ENCODE measurements at places on chromosomes 13 and 19.

DNA sequence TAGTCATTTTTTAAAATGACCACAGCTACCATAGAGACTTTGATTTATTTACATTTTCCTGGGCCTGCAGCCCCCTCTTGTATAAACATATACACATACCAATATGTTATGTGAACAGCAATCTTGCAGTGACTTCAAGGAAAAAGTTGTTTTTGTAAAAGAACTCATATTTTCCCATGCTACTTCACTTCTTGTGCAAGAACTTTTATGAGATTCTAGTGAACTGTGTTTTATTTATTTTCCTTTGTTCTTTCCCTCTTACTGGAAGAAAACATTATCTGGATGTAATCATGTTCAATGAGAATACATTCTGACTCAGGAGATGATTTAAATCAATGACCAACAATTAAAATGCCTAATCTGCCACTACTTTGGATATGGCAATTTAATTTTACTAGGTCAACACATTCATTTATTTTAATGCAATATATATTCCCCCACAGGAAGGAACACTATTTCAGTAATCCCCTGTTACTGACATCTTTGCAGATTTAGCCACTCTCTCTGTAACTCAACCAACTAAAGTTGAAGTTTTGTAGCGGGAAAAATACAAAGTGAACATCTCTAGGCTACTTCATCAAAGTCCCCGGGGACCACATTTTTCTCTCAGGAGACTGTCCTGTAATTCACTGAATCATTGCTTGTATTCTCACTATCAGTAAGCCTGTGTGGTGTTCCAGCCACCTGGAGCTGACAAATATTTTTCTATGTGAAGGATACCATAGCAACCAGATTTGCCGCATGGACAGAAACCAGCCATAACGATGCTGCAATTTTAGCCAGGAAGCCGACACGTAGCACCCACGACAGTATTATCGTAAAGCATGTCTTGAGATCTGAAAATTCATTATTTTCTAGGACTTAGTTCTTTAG is 90.5 kb downstream of the STARD13 start:
- no peak for DNase-seq

DNA sequence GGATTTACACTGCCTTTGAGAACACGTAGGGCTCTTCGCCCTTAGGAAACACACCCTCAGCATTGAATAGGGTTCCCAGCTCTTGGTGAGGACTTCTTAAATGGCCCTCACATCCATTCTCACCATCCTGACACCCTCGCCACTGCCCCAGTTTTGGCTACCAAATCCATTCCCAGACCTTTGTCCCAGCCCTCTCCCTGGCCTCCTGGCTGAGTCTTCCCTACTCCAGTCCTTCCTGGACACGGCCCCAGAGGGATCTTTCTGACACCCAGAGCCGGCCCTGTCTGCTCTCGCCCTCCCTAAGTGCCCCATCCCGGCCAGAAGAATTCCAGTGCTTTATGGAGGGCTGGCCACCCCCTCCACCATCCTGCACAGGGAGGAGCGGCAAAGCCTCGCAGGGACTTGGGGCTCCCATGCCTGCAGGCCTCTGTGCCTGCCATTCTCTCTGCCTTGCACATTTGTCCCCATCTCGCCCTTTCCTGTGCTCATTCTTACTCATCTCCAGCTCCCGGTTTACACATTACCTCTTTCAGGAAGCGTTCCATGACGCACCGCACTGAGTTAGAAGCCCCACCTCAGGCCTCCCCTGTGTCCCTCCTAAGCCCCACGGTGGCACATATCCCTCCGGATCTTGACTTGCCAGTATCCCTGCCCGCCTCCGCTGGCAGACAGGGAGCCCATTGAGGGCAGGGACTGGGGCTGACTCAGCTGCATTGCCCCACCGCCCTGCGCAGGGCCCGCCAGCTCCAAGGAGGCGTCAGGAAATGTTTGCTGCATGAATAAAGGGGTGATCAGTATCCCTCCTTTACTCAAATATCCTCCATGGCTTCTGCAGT is 11.0 kb upstream of the KLK14 start:
- no peak for DNase-seq

DNA sequence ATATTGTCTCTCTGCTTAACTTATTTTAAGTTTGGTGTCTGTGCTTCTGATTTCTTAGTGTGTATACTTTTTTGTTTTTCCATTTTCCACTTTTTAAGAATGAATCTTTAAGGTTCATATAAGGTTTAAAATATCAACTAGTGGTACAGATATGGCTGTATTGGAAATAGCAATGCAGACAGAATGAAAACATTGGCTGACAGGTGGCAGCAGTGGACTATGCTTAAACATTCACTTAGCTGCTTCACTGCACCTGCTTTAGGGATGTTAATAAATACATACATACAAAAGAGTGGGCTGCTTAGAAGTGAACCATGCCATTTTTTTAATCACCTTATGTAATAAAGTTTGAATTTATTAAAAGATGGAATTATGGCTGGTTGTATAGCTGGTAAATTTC is 27.3 kb downstream of the TM9SF2 start:
- no peak for DNase-seq

DNA sequence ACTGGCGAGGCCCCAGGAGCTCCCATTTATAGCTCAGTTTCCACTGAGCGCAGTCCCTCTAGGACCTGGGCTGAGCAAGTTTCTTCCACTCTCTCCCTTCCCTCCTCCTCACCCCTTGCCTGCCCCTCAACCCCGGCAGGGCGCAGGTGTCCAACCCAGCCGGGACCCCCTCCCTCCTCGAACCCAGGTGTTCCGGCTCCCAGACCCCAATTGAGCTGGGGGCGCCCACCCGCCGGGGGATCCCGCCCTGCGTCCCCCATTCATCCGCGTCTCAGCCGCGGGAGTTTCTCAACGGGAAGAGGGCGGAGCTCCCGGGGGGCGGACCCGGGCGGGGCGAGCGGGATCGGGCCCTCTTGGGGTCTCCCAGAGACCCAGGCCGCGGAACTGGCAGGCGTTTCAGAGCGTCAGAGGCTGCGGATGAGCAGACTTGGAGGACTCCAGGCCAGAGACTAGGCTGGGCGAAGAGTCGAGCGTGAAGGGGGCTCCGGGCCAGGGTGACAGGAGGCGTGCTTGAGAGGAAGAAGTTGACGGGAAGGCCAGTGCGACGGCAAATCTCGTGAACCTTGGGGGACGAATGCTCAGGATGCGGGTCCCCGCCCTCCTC is at the start of gene KIRREL2:
Gene KIRREL2, plus strand, starts transcription at position 366 of the 604 bp plus-strand sequence. Its CDS starts 209 bp downstream, at position 575.
- DNase-seq = peak; percentile 78

- DNase-seq = no peak
These were observed 12.4 kb upstream of the AKAP11 start for GRCh38 chr13:42259515-42259914.

GRCh38 chr19:18659281-18660050 is 22.6 kb downstream of the KLHL26 start:
- DNase-seq = no peak

GRCh38 chr13:57862879-57863278 is 231.3 kb downstream of the PCDH17 start:
- no peak for DNase-seq

GRCh38 chr13:104043184-104043583 is 977.0 kb upstream of the SLC10A2 start:
- DNase-seq = no peak

- DNase-seq = no peak
These were observed 8.8 kb upstream of the COX7A1 start for GRCh38 chr19:36160821-36161596.
